ENCODE measurements at places on chromosomes 6 and 20.
A peak's percentile ranks its signal among the peaks of the same experiment; 100 is the strongest.

GRCh38 chr20:51492167-51493092 lies 50.1 kb downstream of the NFATC2 start:
- DNase-seq: no peak

GRCh38 chr20:35883778-35884540 lies 70.3 kb downstream of the SCAND1 start:
- peak; percentile 100 for DNase-seq

DNA sequence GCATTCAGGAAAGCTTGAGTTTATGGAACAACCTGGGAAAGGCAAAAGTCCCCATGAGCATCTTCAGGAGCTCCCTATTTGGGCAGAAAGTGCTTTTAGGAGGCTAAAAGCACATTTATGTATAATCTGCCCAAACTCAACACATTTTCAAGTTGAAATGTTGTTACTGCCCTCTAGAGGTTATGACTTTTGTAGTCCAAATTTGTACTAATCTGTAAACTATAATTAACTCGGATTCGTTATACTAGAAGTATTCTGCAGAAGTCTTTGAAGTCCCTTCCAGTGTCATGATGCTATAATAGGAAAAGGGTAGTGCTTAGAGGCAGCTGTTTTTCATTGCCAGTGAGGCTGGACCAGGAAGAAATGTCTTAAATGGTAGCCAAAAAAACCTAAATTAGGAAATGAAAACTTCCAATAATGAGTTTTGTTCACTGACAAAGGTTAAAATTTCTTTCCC lies 44.8 kb upstream of the EMILIN3 start:
- DNase-seq: peak; percentile 62

- no peak for DNase-seq
Measured at GRCh38 chr20:40948465-40949267, 80.0 kb upstream of the TOP1 start.

GRCh38 chr6:24255676-24256075 lies 102.2 kb downstream of the DCDC2 start:
- DNase-seq: no peak

- peak; percentile 99 for DNase-seq
Measured at GRCh38 chr20:10434467-10434831, 427 bp upstream of the MKKS start.

GRCh38 chr20:47174456-47175243 lies 181.8 kb downstream of the ZMYND8 start:
- no peak for DNase-seq

DNA sequence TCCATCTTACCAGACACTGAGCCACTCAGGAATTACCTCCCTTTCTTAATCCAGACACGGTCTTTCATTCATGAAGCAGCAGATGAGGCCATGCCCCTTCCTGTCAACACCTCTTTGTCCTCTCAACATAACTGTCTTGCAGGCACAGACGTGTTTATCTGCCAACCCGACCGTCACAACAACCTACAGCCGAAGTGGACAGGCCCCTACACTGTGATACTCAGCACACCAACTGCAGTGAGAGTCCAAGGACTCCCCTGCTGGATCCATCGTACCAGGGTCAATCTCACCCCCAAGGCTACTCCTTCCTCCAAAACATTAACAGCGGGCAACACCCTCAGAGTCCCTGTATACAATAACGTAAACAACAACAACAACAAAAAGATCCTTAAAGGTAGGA lies 30.6 kb upstream of the ULBP3 start:
- no peak for DNase-seq
